ENCODE measurements at places on chromosomes 6 and 20. TPM values are rescaled to one million over a fixed set of nuclear protein-coding genes. Genes with fewer than 3 reads are reported as not detected.
A peak's percentile ranks its signal among the peaks of the same experiment; 100 is the strongest.

GRCh38 chr20:1934156-1934555 is 38.9 kb downstream of the SIRPA start:
- DNase-seq = no peak

DNA sequence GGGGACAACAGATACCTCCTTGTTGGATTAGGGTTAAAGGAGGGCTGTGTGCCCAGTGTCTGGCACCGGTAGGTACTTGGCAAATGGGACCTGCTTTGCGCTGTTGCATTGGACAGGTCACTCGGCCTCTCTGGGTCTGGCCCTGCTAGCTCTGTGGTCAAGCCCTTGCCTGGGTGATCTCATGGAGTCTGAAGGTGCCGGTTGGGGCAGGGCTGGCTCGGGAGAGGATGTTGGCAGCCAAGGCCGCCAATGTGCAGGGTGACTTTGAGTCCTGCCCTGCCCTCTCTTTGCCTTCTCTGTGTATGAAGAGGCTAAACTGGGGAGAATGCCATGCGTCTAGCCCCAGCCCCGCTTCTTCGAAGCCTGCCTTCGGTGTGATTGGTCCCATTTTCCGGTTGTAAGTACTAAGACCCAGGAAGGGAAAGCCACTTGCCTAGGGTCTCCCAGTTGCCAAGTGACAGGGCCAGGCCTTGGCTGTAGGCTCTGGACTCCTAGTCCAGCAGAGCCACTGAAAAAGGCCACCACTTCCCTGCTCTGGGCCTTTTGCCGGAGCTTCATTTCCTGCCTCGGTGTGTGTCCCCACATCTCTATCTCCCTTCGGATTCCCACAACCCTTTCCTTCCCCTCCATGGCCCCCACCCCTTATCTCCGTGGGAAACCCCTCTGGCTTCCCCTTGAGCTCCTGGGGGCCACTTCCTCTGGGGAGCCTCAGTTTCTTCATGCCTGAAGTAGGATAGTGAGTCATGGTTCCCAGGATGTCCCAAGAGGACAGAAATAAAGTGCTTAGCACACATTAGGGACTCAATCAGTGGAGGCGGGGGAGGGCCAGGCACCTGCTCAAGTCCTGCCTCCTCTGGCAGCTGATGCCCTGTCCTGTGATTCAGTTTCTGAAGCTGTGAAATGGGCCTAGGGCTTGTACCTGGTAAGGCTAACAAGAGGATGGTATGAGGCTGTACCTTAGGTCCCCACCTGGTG is 3.9 kb downstream of the SRC start:
- no peak for DNase-seq

GRCh38 chr6:41529049-41529448 is 17.1 kb upstream of the FOXP4 start:
- DNase-seq = no peak

- no peak for DNase-seq
Observed at GRCh38 chr20:33645396-33645795, 16.7 kb upstream of the C20orf144 start.

- no peak for DNase-seq
Observed at GRCh38 chr6:25341923-25342619, 62.9 kb downstream of the CARMIL1 start.

DNA sequence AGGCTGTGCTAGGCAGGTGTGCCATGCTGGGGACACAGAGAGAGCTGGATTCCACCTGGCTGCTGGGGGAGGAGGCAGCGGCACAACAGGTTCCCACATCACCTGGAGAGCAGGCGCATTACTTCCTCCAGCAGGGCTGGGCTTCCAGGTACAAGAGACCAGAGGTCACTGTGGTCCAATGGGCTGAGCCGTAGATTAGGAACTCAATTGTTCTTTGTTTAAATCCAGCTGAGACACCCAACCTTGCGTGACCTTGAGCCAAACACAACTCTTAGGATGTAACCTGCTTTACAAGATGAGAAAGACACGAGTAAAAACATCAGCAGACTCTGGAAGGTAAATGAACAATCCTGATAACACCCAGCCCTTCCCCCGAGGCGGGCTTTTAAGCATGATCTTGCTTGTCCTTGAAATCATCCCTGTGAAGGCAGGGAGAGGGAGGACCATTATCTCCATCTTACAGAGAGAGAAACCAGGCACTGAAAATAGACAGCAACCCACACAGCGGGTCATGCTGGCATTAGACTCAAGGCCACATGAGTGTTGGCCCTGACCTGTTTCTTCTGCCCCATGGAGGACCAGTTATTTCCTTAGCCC is 216.5 kb upstream of the RREB1 start:
- no peak for DNase-seq

Gene C20orf144
- total RNA-seq = not detected

Gene HSPA1L
- total RNA-seq = 2.0 TPM

Gene C6orf15
- total RNA-seq = not detected

DNA sequence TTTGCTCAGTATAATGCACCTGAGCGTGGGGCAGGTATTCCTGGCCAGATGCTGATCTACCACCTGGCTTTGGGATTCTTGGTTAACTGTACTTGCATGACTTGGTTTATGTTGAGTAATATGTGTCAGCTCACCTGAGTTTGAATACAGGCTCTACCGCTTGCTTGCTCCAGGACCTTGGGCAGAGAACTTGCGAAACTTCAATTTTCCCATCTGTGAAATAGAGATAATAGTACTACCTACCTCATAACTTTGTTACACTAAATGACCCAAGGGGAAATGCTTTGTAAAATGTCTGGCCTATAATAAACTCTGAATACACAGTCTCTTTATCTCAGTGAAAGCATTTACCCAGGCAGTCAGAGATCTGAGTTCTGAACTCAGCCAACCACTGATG is 51.8 kb downstream of the SCAND1 start:
- DNase-seq = no peak

GRCh38 chr20:41167481-41168253 is 30.3 kb downstream of the PLCG1 start:
- DNase-seq = peak; percentile 9

Gene PCSK2
- 1.7 TPM for total RNA-seq

GRCh38 chr6:20746024-20746423 is 211.8 kb downstream of the CDKAL1 start:
- DNase-seq = no peak

Gene GRM1
- 1.3 TPM for total RNA-seq

DNA sequence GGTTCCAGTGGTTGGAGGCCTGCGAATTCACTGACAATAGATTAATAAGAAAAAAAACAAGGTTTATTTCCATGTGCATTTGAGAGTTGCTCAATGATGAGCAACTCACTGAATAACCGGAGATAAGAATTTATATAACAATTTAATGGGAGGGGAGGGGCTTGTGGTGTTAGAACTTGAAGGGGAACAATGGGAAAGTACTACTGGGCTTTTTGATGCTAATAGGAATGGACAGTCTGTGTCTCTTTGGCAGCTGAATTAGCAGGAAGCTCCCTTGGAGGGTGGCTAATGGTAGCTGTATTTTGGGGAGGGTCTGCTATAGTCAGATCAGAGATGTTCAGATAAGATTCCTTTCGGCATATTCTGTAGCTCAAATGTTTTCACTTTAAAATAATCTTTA is 62.4 kb upstream of the GMDS start:
- DNase-seq = no peak

GRCh38 chr6:103344554-103345163 is 1515.1 kb downstream of the HACE1 start:
- no peak for DNase-seq

- peak; percentile 25 for DNase-seq
Observed at GRCh38 chr20:25285091-25285647, 37.3 kb downstream of the PYGB start.

DNA sequence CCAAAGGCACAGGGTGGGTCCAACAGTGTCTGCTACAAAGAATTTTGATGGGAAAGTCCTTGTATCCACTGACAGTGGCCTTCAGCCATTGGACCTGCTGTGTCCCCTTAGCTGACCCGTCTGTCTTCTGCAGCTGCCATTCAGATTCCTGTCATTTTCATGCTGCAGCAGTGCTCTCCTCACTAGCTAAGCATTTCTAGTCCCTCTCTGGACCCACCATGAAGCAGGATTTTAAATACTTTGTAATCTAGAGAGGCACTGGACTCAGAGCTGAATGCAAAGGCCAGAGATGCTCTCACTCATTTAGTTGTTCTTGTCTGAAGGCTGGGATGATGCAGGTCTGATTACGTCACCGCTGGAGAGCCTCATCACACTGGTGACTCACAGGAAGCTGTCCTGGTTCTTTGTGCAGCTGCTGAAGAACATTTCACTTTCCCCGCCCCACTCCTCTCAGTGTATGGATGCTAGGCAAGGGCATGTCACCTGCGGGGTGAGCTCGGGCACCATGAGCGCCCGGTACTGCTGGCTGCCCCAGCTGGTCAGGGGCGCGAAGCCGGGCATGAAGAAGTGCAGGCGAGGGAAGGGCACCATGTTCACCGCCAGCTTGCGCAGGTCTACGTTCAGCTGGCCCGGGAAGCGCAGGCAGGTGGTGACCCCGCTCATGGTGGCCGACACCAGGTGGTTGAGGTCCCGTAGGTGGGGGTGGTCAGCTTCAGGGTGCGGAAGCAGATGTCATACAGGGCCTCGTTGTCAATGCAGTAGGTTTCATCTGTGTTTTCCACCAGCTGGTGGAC is 19.4 kb upstream of the TUBB2A start:
- DNase-seq = no peak

DNA sequence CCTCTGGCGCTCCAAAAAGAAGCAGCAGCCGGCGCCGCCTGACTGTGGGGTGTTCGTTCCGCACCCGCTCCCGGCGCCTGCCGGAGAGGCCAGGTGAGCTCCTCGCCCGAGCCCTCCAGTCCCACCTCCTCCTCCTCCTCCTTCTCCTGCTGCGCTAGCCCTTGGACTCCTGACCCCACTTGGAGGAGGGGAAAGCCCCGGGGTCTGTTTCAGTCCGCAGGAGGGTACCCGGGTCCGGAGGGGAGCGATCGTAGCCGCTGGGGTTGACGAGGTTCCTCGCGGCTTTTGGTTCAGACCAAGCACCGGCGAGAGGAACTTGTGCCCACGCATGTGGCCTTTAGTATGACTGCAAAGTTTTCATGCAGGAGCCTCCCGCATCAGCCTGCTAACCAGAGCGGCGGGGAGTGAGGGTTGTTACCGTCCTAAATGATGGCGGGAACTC is 493 bp downstream of the CRYBG1 start:
- DNase-seq = no peak

Measured in left ventricle myocardium superior (tissue), 1 donor.